ENCODE measurements at places on chromosomes 1 and 21.

DNA sequence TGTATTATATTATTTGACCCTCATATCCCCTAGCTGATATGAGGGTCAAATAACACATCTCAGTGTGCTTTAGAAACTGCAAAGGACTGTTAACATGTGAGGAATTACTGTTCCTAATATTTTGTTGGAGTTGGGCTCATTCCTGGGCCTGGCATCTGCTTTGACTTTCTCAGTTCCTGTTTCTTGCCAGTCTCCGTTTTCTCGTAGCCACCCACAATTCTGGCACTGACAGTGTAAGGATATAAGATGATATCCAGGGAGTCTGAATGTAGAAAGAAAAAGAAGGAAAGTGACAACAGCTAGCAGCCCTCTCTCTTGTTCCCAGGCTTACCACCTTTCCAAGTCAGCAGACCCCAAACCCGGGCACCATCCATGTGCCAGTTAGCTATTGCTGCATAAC, 54.4 kb upstream of the SCMH1 start:
- no peak for DNase-seq

DNA sequence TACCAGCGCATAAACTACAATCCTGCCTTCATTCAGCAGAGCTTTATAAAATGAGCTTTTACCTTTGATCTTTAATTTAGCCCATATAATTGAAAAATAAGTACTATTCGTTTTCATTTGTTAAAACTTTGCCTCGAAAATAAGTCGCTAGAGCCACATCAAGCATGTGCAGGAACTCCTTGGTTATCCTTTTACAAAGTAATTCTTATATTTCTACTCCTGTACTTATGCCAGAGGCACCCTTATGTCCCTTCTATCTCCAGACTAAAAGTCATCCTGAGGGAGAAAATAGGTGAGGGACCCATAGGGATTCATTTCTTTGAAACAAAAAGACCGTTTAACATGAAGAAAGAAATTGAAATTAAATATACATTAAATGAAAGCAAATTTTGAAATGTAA, 278.2 kb upstream of the C1orf105 start:
- DNase-seq: no peak

GRCh38 chr1:56627636-56628039, 17.5 kb upstream of the PRKAA2 start:
- DNase-seq: no peak

DNA sequence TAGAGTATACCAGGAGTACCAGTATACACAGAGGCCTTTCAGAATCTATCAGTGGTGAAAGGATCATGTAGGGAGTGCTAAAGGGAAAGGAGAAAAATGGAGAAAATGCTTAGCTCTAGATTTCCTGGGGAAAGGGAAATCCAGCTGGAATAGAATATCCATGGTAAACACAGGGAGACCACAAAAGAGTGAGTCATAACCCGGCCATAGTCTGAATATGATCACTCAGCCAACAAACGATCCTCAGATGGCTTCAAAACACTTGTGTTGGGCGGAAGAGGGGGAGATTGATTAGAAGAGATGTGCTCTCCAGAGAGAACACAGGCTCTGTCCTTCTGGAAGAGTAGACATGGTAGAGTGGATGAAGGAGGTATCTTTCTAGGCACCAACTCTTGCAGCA, 180.6 kb downstream of the PAPPA2 start:
- DNase-seq: no peak

DNA sequence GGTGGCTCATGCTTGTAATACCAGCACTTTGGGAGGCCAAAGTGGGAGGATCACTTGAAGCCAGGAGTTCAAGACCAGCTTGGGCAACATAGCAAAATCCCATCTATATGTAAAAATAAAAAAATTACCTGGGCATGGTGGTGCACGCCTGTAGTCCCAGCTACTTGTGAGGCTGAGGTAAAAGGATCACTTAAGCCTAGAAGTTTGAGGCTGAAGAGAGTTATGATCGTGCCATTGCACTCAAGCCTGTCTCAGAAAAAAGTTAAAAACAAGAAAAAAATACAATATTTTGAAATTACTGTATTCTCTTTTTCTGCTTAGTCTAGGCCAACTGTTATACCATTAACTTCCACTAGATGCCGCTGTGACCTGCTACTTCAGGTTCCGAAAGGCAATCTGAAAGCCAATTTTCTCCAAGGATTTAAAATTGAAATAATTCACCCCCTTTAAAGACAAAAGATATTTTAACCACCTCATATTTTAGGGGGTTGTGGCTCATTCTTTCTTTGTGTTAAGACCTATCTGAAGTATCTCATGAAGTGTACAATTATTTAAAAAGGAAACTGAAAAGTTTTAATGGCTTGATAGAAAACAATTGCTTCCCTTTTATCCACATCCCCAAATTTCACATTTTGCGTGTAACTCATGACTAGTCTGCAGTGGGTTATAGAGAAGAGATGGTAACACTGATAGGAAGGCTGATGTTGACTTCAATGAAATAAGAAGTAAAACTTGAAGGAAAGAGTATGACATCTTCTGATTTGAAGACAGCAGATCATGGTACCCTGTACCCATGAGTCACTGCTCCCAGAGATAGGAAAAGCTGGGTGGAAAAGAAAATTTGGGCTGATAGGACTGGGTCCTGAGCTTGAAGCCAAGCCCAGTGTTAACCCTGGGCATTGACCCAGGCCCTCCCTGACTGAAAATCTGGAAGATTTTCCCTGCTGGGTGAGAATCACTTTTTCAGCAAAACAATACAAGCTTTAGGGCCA, 24.4 kb upstream of the CLDN14 start:
- DNase-seq: peak; percentile 39

GRCh38 chr1:162349635-162350330, 26.9 kb downstream of the SPATA46 start:
- peak; percentile 96 for DNase-seq

GRCh38 chr1:181594553-181594952, 111.2 kb downstream of the CACNA1E start:
- DNase-seq: no peak
